ENCODE measurements at places on chromosomes 5 and 9. TPM values are rescaled to one million over a fixed set of nuclear protein-coding genes. Genes with fewer than 3 reads are reported as not detected.

- DNase-seq: peak; percentile 40
Measured at GRCh38 chr9:128412120-128412790, 8.4 kb upstream of the CERCAM start.

DNA sequence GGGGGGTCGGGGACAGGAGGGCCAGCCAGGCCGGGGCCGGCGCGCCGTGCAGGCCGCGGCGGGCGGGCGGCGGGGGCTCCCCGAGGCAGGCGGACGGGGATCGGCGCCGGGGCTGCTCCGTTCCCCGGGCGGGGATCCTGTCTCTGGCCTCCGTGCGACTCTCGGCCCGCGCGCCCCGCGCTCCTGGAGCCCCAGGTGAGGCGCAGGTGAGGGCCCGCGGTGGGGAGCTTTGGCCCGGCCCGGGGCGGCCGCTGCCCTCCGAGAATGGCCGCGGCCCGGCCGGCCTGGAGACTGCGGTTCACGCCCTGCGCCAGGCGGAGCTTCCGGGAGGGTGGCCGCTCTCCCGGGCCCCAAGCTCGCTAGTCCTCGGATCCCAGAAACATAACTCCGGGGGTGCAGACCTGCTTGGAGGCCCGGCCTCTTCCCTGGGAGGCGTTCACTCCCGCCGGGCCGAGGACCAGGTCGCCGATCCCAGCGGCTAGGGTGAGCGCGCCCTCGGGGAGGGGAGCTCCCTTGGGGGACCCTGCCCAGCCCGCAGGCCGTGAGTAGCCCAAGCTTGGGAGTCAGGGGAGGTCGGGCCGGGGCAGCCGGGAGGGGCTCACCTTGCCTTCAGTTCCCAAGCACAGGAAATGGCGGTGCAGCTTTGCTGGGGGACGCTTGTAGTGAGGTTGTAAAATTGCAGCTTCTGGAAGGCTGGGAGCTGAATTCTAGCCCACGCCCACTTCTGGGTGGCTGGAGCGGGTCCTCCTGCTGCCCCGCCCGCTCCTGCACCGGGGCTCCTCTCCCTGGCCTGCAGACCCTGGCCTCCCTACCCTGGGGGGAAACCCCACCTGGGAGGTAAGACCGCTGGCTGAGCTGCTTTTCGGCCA lies 723 bp downstream of the PPP1R26 start:
- DNase-seq: peak; percentile 35

DNA sequence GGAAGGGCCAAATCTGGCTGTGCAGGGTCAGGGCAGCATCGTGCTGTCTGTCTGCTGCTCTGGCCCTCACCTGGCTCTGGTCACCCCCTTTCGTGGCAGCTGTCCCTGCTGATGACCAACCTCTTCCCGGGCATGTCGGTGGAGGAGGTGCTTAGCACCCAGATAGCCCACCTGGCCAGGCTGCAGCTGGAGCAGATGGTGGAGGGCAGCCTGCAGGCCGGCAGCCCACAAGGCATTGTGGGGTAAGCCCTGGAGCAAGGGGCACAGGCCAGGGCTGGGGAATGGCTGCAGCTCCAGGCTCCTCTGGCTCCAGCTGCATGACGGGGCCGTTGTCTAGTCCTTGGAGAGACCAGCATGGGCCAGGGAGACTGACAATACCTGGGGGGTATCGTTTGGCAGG lies 8.2 kb downstream of the TOR2A start:
- no peak for DNase-seq

- DNase-seq: no peak
Measured at GRCh38 chr5:65055938-65056337, 287.2 kb downstream of the CWC27 start.

DNA sequence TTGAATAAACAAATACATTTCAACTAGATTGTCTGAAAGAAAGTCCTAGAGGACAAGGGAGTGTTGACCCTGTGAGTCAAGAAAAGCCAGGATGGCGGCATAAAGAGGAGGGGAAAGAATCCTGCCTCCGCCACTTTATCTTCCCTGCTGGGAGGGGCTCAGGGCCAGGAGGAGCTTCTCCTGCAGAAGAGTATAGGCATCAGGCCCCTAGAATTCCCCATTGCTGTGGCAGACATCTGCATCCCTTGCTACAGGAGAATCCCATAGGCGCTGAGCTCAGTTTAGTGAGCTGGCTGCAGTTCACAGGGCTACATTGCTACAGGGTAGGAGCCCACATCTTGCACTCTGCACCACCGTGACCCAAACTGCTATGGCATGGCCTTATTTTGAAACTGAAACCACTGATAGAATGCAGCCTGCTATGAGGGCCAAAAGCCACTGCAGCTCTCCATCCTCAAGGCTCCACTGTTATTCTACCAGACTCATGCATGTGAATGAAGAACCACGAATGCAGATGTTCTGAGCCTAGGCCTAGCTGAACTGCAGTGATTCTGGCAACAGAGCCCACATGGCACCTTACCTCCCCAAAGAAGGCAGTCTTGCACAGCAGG lies 941.4 kb upstream of the CTNND2 start:
- no peak for DNase-seq

GRCh38 chr5:585556-585955 lies 26.6 kb upstream of the CEP72 start:
- no peak for DNase-seq

- peak; percentile 22 for DNase-seq
Measured at GRCh38 chr5:143445776-143446175, 42.3 kb upstream of the NR3C1 start.

- no peak for DNase-seq
Measured at GRCh38 chr9:109557481-109557880, 59.4 kb upstream of the PTPN3 start.

DNA sequence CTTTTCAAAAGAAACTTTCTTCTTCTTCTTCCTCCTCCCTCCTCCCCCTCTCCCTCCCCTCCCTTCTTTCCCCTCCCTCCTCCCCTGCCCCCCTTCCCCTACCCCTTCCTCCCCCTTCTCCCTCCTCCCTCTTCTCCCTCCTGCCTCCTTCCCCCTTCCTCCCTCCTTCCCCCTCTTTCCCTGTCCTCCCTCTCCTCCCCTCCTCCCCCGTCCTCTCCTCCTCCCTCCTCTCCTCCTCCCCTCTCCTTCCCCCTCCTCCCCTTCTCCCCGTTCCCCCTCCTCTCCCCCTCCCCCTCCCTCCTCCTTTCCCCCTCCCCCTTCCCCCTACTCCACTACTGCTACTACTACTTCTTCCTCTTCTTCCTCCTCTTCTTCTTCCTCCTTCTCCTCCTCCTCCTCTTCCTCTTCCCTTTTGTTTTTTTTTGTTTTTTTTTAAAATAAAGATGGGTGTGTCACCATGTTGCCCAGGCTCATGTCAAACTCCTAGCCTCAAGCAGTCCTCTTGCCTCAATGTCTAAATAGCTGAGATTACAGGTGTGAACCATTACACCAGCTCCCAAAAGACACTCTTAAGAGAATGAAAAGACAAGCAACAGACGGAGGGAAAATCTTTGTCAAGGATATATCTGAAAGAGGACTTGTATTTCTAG lies 87.5 kb downstream of the SCAMP1 start:
- no peak for DNase-seq

DNA sequence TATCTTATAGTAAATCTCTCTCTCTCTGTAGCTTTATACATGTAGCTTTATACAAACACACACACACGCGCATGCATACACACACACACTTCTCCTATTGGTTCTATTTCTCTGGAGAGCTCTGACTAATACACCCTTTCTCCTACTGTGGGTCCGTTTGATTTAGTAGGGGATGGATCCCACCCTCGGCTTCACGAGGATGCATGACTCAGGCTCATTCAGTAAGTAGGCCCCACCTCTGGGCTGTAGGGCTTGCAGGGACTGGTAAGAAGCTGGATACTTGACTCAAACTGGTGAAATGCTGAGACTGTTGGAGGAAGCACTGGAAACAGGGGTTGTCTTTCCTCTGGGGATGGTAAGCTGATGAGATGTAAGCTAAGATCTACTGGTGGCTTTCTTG lies 98.7 kb downstream of the SLC24A2 start:
- peak; percentile 2 for DNase-seq

- peak; percentile 94 for DNase-seq
Measured at GRCh38 chr9:2053883-2054845, 39.0 kb downstream of the SMARCA2 start.

GRCh38 chr5:57770039-57770438 lies 287.4 kb upstream of the ACTBL2 start:
- DNase-seq: no peak

DNA sequence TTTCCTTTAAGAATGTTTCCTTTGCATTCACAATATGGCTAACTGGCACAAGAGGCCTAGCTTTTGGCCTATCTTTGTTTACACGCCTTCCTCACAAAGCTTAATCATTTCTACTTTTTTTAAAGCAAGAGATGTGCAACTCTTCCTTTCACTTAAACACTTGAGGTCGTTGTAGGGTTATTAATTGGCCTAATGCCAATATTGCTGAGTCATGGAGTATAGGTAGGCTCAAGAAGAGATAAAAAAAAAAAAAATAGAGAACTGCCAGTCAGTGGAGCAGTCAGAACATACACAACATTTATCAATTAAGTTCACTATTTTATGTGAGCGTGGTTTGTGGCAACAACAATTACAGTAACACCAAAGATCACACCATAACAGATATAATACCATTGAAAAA lies 5.9 kb downstream of the FKBP15 start:
- DNase-seq: peak; percentile 40

- DNase-seq: peak; percentile 58
Measured at GRCh38 chr5:177309351-177310191, 2.1 kb downstream of the MXD3 start.

GRCh38 chr9:10674586-10674985 lies 61.8 kb upstream of the PTPRD start:
- DNase-seq: no peak

GRCh38 chr5:90184764-90185163 lies 224.8 kb downstream of the CETN3 start:
- no peak for DNase-seq

DNA sequence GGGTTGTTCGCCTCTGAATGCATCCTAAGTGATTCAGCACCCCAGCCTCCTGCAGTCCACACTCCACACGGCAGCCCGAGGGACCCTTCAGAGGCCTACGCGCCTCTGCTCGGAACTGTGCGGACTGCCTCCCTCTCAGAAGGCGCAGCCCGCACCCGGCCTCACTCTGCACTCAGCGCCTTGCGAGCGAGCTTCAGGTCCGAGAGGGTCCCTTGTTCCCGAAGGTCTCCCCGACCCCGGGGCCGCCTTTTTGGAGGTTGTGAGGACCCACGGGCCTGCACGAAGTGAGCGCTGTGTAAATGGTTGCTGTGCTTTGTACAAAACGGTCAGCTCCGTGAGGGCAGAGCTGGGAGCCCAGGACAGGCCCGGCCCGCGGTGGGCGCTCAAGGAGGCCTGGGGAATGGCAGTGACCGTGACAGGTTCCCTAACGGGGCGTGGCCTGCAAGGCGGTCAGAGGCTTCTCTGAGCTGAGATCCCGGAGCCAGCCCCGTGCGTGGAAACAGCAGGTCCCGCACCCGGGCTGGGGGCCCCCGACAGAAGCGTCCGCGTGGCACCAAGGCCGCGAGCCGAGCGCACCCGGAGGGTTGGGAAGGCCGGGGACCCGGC lies 698 bp upstream of the CACNA1B start:
- DNase-seq: no peak

DNA sequence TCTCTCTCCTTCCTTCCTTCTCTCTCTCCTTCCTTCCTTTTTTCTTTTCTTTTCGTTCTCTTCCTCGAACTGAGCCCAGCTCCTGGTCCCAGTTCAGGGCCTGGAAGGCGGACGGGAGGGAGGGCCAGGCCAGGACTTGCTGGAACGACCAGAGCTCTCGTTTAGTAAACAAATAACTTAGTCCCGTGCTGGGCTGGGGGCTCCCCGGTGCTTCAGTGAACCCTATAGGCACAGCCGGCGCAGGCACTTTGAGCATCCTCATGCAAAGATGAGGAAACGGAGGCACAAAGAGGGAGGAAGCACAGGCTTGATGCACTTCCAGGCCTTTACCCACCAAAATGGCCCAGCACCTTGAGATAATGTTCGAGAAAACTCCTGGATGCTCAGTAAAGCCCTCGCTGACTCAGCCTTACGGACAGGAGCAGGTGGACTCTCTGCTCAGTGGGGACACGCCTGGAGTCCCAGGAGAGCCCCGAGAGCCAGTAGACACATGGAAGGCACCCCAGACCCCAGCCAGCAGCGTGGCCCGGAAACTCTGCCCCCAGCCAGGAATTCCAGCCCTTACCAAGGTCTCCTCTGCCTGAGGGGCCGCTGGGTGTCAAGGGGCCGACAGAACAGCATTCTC lies 18.8 kb downstream of the FAM163B start:
- no peak for DNase-seq

GRCh38 chr9:110476251-110476650 lies 103.3 kb downstream of the SVEP1 start:
- no peak for DNase-seq

DNA sequence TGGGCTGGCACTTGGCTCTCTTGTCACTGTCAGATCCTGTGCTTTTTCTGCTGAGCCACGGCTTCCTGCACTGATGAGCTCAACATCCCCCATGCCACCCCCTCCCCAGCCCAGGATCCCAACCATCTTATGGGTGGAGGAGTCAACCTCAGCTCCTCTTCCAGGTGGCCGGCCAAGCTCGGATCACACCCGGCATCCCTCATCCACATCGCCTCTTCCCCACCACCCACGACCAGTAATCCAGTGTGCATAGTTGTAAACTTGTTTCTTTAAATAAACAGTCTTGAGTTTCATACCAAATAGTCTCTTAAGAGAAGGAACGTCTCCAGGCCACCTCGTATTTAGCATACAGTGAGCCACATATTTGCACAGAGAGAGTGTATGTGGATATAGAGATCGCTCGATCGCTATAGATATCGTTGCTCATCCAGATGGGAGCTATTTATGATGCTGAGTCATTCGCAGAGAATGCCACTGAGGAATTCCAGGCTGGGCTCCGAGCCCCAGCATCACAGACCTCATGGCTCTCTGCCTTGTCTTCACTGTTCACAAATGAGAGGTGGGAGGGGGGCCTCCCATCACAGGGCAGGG lies 61.8 kb upstream of the CPLX2 start:
- peak; percentile 85 for DNase-seq

GRCh38 chr9:16417161-16417560 lies 453.3 kb downstream of the BNC2 start:
- DNase-seq: peak; percentile 95

GRCh38 chr9:114784721-114785279 lies 21.0 kb downstream of the TNFSF15 start:
- DNase-seq: no peak

GRCh38 chr9:137721479-137721878 lies 102.7 kb downstream of the EHMT1 start:
- no peak for DNase-seq

PCDHGB4 gene
- total RNA-seq: 18.3 TPM

REEP2 gene
- total RNA-seq: 14.4 TPM

LCN2 gene
- not detected for total RNA-seq

FOXD4L6 gene
- not detected for total RNA-seq

KLF9 gene
- total RNA-seq: 27.6 TPM

PCDHGB2 gene
- 4.6 TPM for total RNA-seq

DIPK1B gene
- total RNA-seq: 0.77 TPM

BARHL1 gene
- total RNA-seq: not detected

PCDHAC2 gene
- 2.6 TPM for total RNA-seq

EGFL7 gene
- total RNA-seq: 7.9 TPM

PLPP1 gene
- 73.5 TPM for total RNA-seq

PDCD1LG2 gene
- 6.9 TPM for total RNA-seq

LRRC70 gene
- 1.3 TPM for total RNA-seq

KIF20A gene
- total RNA-seq: 23.8 TPM

SPATA31D4 gene
- total RNA-seq: not detected

FYB1 gene
- under 0.01 TPM for total RNA-seq

ABLIM3 gene
- 48.1 TPM for total RNA-seq

PCDH12 gene
- under 0.01 TPM for total RNA-seq

FOXE1 gene
- not detected for total RNA-seq

All from fibroblast of lung (primary cell).